ENCODE measurements at places on chromosomes 4 and X.

DNA sequence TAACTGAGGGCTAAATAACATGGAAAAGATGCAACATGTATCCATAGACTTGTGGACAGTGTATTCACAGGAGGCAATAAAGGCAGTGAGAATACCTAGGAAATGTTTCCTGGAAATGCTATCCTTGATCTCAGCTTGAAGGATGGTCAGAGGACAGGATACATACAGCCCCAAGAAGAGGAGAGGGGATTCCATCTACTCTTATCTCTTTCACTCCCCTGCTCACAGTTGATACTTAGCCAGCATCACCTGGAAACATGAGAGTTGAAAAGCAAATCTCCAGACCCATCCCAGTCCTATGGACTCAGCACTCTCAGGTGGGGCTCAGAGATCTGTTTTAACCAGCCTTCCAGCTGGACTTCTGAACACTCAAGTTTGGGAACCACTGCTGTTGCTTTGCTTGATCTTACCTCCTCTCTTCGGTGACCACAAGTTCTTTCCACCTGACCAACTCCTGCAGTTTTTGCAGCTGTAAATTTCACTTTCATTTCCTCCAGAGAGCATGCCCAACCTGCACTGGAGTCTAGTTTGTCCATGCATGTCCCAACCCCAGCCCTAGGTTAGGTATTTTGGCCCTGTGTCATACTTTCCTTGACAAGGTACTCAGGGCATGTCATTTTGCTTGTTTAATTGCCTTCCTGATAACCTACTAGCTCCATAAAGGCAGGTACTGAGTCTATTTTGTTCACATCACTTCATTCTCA is 10.4 kb downstream of the RELL1 start:
- no peak for DNase-seq

- no peak for DNase-seq
Measured at GRCh38 chrX:69289046-69289792, 124.0 kb upstream of the PJA1 start.

GRCh38 chr4:176123710-176124407 is 58.2 kb downstream of the WDR17 start:
- no peak for DNase-seq

- DNase-seq, result no peak
Measured at GRCh38 chr4:53122280-53123116, 243.4 kb downstream of the SCFD2 start.

GRCh38 chr4:158046345-158046744 is 126.5 kb downstream of the GASK1B start:
- DNase-seq, result no peak

DNA sequence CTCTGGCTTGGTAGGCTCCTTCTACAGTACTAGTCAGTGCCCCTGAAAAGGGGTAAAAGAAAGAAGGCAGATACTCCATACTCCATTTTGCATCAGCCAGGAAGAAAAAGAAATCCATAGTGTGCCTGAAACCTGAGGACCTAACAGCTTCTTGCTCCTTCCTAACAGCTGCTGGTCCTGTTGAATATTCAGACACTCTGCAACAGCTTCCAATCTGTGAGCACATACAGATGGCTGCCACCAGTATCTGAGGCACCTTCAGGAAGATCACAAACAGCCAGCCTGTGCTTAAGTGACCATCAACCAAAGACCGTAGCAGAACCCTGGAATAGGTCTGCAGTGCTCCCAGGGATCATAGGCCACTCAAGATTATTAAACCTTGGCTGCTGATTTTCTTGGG is 4.3 kb downstream of the GIMD1 start:
- DNase-seq, result no peak

GRCh38 chr4:137408527-137409177 is 123.6 kb downstream of the PCDH18 start:
- DNase-seq, result no peak
